Activated T-cell treated with anti-CD3 and anti-CD28 coated beads, Interleukin-2, amount 50 U/mL, for 4 hours (primary cell): ENCODE measurements at places on chromosomes 13 and 19. TPM values are rescaled to one million over a fixed set of nuclear protein-coding genes. Genes with fewer than 3 reads are reported as not detected.
A peak's percentile ranks its signal among the peaks of the same experiment; 100 is the strongest.

CGB2 gene
- total RNA-seq: not detected

RFXAP gene
- total RNA-seq: 10.8 TPM

LILRA1 gene
- total RNA-seq: not detected

TMPRSS9 gene
- total RNA-seq: not detected

ZNF285 gene
- total RNA-seq: 0.29 TPM

FSD1 gene
- 5.9 TPM for total RNA-seq

IFNL1 gene
- not detected for total RNA-seq

RNF17 gene
- not detected for total RNA-seq

CGB8 gene
- total RNA-seq: not detected

PLIN4 gene
- total RNA-seq: not detected

- DNase-seq: peak; percentile 17
Measured at GRCh38 chr13:99269627-99270241, 11.6 kb upstream of the GPR18 start.

DNA sequence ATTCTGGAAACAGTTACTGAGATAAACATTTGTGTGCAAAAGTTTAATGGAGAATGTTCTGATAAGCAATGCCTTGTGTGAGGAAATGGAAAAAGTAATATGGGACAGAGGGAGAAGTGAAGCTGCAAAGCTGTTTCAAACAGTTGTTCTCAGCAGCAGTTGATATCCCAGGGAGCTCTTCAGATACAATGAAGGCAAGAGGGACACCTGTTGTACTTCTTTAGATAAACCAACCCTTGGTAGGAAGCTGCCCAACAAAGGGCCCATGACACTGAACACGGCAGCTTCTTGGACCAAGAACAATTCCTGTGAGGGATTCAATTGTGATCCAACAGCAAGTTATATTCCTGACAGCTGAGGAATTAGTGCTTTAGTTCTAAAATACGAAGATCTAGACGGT lies 894.3 kb upstream of the PCDH20 start:
- no peak for DNase-seq

DNA sequence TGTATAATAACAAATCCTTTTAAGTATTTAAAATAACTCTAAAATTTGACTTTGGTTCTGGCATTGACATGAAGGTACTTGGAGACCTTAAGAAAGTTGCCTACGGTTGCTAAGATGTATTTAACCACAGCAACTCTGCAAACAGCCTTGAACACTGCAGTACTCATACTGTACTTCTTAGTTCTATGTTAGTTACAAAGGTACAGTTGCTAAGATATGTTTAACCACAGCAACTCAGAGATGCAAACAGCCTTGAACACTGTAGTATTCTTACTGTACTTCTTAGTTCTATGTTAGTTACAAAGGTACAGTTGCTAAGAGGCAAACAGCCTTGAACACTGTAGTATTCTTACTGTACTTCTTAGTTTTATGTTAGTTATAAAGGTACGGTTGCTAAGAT lies 268.3 kb upstream of the MIR17HG start:
- DNase-seq: no peak

DNA sequence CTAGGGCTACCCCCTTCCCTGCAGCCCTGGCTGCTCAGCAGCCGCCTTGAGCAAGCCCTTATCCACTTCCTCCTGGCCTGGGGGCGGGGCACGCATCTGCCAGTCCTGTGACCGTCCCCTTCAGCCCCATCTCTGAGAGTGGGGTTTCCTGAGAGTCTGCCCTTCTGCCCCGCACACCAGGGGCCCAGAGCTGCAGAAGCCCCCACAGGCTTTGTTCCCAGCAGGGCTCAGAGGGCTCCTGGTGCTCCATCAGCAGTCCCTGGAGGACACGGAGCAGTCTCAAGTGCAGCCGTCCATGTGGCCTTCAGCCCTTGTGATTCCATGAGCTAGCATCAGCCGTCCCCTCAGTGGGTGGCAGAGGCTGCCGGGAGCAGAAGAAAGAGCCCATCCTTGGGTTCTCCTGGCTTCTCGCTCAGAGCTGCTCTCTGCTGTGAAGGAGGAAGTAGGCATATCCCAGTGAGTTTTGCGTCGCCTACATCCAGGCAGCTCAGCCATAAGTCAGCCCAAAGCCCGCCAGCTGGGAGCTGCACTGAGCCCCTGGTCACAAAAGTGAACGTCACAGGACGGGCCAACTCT lies 16.3 kb downstream of the MYO9B start:
- no peak for DNase-seq

DNA sequence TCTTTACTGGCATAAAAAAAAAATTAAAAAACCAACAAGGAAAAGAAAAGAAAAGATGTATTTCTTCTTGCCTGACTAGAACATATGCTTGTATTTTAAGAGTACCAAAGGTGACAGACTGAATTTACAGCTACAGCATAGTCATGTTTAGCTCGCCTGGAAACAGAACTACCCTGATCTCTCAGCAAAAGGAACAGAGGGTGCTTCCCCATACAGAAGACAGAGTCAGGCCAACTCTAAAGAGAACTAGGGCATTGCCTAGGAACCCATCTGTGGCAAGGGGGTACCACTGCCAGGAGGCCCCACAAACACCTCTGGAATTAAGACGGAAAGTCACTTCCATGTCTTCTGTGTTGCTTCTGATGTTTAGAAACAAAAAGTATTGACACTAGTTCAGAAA lies 252.1 kb upstream of the STARD13 start:
- no peak for DNase-seq

- no peak for DNase-seq
Measured at GRCh38 chr13:111275382-111275781, 45.1 kb upstream of the TEX29 start.

- DNase-seq: no peak
Measured at GRCh38 chr13:110716247-110716515, 2.7 kb downstream of the ING1 start.

DNA sequence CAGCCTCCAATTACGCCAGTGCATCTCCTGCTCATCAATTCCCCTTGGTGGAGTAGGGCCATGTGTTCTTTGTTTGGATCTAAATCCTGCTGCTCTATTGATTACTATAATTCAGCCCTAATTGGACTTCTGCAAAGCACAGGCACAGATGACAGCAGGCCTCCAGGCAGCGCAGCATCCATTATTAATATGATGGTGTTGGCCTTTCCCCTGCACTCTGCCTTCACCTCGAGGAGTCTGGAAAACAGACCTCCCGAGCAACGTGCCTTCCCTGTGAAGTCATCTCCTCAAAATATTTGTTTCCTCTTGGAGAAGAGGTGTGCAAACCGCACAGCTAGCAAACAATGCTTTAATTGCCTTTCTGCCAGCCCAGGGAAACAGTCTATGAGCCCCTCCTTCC lies 92.5 kb downstream of the UQCRFS1 start:
- no peak for DNase-seq

- no peak for DNase-seq
Measured at GRCh38 chr13:113655346-113656002, 2.5 kb downstream of the ATP4B start.
